ENCODE measurements at places on chromosomes 12 and 14. TPM values are rescaled to one million over a fixed set of nuclear protein-coding genes. Genes with fewer than 3 reads are reported as not detected.

Gene GYS2
- not detected for total RNA-seq

Gene RPGRIP1
- not detected for total RNA-seq

Gene ALKBH2
- 19.8 TPM for total RNA-seq

Gene ACRBP
- 0.25 TPM for total RNA-seq

Gene DNAH10
- total RNA-seq = 0.13 TPM

Gene WSCD2
- total RNA-seq = under 0.01 TPM

Gene AMN1
- 20.6 TPM for total RNA-seq

Gene TMPRSS12
- not detected for total RNA-seq

Gene DPPA3
- not detected for total RNA-seq

Gene LMNTD1
- total RNA-seq = not detected

Gene CBLN3
- total RNA-seq = 4.5 TPM

Gene HOXC12
- total RNA-seq = not detected

Gene DHRS2
- not detected for total RNA-seq

Gene FAM222A
- total RNA-seq = 0.13 TPM

Gene PRICKLE1
- total RNA-seq = 3.0 TPM

Gene ACADS
- 10.0 TPM for total RNA-seq

Gene TAC3
- total RNA-seq = not detected

Gene CLEC1B
- total RNA-seq = not detected

Gene ART4
- 3.5 TPM for total RNA-seq

Gene CACNA2D4
- total RNA-seq = 0.06 TPM

Gene TBX3
- total RNA-seq = 0.66 TPM

Gene GPRC5D
- total RNA-seq = 0.25 TPM

Gene GUCY2C
- total RNA-seq = under 0.01 TPM

Gene TEX22
- 0.13 TPM for total RNA-seq

Gene AKT1
- 214 TPM for total RNA-seq
